GM12892 (cell line): ENCODE measurements at places on chromosomes 16 and 17.

GRCh38 chr16:67726106-67727034, 7.3 kb upstream of the GFOD2 start:
- DNase-seq, result no peak

GRCh38 chr17:19724501-19725420, 8.4 kb upstream of the SLC47A2 start:
- DNase-seq, result no peak

DNA sequence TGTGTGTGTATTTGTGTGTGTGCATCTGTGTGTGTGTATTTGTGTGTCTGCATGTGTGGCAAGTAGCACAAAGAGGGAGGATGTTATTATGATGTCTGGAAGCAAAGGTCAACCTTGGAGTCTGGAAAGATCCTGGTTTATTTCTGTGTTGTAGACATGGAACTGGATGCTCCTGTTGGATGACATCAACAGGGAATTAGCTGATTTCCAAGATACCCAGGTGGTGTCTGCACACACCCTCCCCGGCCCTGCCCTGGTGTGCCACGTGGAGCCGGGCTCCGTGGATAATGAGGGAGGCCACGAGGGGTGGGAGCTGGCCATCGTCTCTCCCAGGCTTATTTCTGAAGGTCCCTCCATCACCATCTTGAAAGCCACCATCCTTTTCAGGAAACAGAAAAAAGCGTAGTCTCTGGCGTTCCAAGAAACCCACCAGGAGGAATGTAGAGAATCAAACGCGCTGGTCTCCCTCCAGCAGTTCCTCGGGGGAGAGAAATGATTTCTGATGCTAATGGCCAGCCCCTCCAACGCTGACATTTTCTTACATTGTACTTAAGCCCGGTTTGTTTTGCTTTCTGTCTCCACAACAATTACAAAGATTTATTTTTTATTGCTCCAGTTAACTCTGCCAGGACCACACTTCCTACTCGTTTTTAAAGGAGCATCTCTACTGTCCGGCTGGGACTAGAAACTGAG, 93.3 kb downstream of the FOXL1 start:
- DNase-seq, result no peak

- DNase-seq, result no peak
These were observed 183.9 kb downstream of the PARN start for GRCh38 chr16:14445937-14446715.

DNA sequence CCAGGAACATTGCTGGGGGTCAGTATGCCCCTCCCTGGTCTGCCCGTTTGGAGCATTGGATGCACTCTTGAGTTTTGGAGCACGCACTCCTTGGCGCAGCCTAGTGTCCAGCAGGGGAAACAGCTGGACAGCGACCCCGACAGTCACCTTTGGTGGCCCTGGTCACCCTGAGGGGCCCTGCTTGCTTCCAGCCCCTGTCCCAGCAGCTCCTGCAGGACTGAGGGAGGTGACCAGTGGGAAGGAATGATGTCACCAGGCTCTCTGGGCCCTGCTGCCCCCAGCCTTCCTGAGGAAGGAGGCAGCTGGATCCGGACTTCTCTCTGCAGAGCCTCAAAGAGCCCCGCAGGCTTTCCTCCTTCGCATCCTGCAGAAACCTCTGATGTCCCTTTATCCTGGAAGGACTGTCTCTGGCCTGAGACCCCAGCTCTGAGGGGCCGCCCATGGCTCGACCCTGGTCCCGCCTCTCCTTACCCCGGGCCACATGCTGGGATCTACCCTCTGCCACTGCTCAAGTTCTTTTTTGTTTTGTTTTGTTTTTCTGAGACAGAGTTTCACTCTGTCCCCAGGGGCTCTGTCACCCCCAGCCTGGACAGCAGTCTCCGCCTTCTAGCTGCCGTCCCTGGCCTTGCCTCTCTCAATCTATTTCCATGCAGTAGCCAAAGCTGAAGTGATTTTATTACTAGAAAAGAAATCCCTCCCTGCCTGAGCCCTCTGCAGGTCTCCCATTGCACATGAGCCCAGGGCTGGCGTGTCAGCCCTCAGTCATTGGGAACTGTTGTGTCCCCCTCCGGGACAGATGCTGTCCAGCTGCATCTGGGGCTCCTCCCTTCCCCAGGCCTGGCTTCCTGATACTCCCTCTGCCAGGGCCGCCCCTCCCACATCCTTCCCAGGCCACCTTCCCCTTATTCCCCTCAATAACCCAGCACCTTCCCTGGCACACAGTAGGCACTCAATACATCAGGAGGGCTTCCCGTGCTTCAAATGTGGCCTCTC, 11.6 kb downstream of the ZSCAN10 start:
- no peak for DNase-seq

- no peak for DNase-seq
These were observed 1.7 kb downstream of the HEXIM1 start for GRCh38 chr17:45149669-45150664.

- no peak for DNase-seq
These were observed 55.3 kb downstream of the SKAP1 start for GRCh38 chr17:48374650-48375230.

DNA sequence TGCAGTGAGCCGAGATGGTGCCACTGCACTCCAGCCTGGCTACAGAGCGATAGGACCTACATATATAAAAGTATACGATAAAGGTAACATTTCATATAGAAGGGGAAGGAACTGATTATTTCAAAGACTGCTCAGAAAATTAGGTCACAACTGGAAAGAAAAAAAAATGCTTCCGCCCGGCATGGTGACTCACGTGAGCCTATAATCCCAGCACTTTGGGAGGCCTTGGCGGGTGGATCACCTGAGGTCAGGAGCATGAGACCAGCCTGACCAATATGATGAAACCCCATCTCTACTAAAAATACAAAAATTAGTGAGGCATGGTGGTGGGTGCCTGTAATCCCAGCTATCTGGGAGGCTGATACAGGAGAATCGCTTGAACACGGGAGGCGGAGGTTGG, 7.8 kb downstream of the TEX14 start:
- no peak for DNase-seq

DNA sequence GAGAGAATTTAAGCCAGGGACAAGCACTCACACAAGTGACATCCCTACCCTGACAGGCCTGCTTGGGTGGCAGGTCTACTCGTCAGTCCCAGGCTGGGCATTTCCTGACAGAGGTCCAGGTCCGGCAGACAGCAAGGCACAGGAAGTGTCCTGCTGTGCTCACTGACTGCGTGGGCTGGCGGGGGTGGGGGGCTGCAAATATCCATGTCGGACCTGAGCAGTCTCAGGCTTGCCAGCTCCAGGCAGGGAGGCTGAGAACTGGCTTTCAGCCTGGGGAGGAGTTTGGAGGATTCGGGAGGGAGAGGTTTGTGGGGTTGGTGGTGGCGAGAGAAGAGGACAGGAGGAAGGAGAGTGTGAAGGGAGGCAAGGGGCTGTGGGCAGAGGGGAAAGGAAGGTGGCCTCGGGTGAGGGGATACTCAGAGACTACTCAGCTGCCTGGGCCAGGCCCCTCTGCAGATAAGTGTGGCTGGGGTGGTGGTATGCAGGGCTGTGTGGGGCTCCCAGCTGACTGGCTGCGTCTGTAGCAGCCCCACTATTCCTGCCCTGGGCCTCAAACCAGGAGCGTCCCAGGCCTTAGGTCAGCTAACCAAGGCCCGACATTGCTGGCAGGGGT, 7.8 kb downstream of the HIC1 start:
- no peak for DNase-seq

GRCh38 chr17:40326014-40326831, 17.2 kb downstream of the RARA start:
- DNase-seq, result no peak

DNA sequence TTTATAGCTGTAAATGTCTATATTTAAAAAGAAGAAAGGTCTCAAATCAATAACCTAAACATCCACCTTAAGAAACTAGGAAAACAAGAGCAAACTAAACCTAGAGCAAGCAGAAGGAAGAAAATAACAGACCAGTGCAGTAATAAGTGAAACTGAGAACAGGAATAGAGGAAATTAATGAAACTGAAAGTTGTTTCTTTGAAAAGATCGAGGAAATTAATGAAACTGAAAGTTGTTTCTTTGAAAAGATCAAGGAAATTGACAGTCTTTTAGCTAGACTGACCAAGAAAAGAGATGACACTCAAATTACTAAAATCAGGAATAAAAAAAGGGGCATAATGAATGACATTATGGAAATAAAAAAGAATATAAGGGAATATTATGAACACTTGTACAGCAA, 46.4 kb downstream of the SLFN5 start:
- no peak for DNase-seq

- no peak for DNase-seq
These were observed 49.5 kb upstream of the PHOSPHO1 start for GRCh38 chr17:49280061-49280460.

DNA sequence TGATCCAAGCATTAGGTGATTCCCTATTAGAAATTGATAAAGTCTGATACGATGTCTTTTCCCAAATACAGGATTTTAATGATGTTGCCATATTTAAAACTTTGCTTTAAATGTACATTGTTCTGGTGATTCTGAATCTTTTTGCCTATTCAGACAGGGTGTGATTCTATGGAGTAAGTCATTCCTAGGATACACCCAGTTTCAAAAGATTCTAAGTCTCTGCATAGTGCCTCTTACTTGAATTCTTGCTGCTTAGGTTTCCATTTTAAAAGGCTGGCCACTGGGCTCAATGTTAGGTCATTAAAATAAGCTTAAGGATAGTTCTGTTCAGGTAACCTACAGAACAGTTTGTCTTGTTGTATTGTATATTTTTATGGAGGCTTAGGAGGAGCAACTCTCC, 22.0 kb upstream of the ARL2BP start:
- DNase-seq, result no peak

GRCh38 chr16:72677662-72678447, 370.1 kb downstream of the ZFHX3 start:
- no peak for DNase-seq

DNA sequence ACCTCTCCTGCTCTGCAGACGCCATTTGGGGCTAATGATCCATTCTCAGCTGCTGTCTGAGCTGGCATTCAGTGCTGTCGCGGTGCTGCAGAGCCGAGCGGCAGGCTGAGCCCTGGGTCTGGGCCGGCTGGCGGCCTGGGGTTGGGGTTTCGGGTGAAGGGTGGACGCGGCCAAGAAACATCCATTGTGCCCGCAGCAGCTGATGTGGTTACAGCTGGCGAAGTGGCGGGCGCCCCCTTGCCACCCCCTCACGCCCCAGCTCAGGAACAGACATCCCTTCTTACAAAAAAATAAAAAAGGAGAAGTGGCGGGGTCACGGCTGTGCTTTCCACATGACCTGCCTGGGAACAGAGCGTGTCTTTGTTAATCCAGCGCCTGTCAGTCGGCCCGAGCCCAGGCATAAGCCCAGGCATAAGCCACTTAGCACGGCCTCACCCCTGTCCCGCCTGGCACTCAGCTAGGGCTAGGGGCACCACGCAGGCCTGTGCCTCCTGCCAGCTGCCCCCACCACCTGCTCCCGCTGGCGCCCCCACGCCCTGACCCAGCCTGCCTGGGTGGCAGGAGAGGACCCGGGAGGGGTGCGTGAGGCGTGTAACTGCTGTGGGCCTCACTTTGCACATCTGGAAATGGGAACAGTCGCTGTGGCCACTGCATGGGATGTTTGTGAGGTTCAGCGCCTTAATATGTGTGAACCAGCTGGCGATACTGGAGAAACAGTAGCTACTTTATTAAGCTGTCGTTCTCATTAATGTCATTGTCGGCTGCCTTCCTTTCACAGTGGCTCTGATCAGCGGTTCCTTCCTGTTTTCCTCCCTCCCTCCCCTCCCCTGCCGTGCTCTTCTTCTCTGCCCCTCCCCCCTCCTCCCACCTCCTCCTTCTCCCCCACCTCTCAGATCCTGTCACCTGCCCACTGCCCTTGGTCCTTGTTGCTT, 197.7 kb upstream of the CIBAR2 start:
- no peak for DNase-seq

DNA sequence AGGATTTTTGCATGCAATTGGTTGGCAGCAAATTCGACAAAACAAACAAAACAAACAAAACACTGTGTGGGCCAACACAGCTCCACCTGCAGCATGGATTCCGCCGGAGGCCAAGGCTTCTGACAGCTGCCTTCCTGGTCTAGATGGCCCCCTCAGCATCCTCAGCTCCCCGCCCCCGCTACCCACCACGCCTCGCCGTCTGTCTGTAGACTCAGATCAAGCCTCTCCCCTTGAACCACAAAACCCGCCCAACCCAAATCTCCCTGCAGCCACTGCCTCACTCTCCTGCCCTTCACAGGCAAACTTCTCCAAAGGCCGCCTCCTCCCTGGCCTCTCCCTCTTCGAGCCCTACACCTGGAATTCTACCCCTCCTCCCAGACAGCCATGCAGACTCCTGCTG, 57.9 kb downstream of the RTN4RL1 start:
- no peak for DNase-seq

DNA sequence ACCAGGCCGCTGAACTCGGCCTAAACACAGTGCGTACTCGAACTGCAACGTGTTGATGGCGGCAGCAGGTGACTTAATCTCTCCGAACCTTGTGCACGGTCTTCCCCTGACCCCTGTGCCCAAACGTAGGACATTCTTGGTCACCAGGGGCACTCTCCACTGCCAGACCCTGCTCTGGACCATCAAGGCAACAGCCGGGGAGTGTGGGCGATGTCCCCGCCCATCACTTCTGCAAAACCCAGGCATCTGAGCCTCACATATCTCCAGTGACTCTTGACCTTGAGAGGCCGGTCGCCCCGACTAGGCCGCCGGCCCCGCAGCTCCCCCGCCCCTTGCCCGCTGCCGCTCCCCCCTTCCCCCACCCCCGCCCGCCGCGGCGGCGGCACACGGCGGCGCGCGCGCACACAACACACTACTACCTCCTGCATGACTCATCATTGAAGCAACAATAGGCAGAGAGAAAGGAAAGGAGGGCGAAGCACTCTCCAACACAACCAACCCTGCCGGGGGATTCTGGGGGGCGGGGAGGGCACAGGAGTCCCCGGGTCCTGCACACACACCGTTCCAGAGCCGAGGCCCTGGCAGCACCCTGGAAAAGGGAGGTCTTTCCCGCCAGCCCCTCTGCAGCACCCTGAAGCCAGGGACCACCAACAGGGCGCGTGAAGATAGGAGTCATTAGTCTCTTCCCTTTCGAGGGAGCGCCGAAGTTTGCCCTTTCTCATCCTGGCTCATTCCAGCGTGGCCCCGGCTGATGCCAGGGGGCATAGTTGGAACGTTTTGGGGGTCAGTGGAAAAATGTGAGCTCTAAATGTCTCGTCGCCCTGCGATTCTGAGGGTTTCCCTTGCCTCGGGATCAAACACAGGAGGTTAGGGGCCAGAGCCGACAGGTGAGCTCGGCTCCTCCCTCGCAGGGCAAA, 1.9 kb downstream of the MNT start:
- no peak for DNase-seq

DNA sequence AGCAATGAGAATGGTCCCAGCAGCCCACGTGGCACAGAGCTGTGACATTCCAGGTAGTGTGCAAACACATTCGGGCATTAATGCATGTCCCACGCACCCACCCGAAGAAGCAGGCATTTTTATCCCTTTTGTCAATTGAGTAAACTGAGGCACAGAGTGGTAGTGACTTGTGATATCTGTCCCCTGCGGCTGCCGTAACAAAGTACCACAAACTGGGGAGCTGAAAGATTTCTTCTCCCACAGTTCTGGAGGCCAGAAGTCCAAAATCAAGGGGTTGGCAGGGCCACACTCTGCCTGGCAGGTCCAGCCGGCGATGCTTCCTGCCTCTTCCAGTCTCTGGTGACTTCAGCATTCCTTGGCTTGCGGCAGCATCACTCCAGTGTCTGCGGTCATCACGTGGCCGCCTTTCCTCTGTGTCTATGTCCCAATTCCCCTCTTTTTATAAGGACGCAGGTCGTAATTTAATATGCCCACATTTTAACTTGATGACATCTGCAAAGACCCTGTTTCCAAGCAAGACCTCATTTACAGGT, 221.9 kb upstream of the GSE1 start:
- DNase-seq, result no peak

- DNase-seq, result no peak
These were observed 22.1 kb upstream of the MTMR4 start for GRCh38 chr17:58536542-58536941.
